Esophagus squamous epithelium (tissue), 5 donors: ENCODE measurements at places on chromosomes 2 and 18.

DNA sequence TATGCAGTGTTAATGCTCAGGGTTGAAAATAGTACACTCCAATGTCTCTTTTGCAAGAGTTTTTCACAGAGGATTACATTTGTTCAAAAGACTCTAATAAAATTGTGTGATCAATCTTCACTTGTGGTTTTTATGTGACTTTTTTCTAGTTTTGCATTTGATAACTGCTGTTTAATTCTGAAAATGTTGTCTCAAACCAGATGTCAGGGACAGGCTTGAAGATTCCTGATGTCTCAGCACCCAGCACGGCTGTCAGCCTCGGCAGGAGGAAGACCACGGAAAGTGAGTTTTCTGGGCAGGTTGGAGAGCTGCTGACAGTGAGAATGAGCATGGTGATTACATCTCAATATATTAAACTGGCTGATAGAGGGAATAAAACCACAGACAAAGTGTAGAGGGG is 9.1 kb downstream of the SOX11 start:
- DNase-seq, result no peak

- no peak for DNase-seq
Observed at GRCh38 chr2:118689456-118689855, 158.0 kb downstream of the EN1 start.

GRCh38 chr2:130393318-130393910 is 37.6 kb downstream of the PTPN18 start:
- no peak for DNase-seq

GRCh38 chr2:181957668-181958067 is 28.0 kb upstream of the PPP1R1C start:
- DNase-seq, result no peak

DNA sequence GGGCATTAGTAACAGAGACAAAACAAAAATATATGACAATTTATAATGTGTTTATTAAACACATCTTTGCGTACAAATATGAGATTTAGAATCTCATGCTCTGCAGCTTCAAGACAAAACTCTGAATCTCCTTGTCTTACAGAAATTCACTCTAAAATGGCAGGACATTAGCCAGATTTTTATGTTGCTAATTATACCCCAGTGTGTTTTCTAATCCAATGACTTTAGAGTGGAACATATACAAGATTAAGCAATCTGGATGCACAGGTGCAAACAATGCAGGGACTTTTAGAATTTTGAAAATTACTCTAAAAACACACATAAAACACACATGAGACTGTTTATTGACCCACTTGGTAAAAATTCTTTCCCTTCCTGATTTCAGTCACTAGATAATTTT is 85.9 kb downstream of the CALCRL start:
- DNase-seq, result no peak

GRCh38 chr2:67234440-67234839 is 162.7 kb upstream of the ETAA1 start:
- DNase-seq, result no peak

DNA sequence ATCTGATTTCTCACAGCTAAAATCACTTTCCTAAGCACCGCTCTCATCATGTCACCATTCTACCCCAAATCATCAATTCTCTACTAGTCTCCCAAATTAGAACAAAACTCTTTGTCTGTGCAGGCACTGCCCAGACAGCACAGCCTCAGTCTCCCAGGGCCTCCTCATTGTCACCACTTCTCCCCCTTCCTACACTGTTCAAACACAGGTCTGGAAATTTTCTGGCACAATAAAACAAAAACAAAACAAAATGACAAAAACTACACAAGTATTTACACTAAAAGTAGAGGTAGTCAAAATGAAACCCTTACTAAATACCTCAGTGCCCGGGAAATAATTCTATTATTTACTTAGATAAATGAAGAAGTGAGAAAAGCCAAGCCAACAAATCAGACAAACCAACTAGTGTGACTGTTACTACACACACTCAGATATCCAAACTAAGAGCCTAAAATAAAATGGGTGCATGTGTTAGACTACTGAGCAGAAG is 156.2 kb upstream of the DNMT3A start:
- DNase-seq, result no peak

GRCh38 chr18:59540780-59541179 is 156.4 kb downstream of the CCBE1 start:
- no peak for DNase-seq

- no peak for DNase-seq
Observed at GRCh38 chr2:232950751-232951150, 62.3 kb downstream of the NGEF start.

DNA sequence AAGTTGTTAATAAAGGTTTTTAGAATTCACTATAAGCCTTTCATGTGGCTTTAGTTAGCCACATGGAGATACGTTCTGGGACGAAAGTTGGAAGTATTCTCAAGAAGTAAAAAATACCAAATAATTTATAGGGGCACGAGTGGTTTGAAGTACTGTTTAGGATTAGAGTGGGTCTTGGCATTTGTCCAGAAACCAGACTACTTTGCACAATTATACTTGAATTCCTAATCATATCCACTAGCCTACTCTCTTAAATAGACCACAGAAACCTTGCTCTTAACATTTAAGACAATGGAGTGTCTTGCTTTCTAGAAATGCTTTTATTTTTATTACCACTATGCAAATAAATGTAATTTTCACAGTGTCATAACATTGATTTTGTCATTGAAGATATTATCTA is 44.6 kb downstream of the UBE2E3 start:
- DNase-seq, result no peak

DNA sequence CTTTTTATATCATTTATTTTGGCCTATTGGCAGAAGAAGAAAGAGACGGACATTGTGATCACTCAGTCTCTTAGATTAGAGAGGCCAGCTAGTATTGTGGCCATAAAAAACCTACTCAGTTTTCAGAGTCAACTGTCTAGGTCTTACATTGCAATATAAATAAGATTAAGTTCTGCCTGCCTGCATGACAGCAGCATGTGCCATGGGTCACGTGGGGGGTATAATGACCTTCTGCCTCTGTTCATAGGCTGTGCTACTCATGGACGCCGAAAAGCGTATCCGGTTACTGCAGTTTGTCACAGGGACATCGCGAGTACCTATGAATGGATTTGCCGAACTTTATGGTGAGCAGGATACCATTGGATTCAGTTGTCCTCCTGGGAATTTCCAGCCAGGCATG is 238.5 kb downstream of the ALPK2 start:
- DNase-seq, result no peak

DNA sequence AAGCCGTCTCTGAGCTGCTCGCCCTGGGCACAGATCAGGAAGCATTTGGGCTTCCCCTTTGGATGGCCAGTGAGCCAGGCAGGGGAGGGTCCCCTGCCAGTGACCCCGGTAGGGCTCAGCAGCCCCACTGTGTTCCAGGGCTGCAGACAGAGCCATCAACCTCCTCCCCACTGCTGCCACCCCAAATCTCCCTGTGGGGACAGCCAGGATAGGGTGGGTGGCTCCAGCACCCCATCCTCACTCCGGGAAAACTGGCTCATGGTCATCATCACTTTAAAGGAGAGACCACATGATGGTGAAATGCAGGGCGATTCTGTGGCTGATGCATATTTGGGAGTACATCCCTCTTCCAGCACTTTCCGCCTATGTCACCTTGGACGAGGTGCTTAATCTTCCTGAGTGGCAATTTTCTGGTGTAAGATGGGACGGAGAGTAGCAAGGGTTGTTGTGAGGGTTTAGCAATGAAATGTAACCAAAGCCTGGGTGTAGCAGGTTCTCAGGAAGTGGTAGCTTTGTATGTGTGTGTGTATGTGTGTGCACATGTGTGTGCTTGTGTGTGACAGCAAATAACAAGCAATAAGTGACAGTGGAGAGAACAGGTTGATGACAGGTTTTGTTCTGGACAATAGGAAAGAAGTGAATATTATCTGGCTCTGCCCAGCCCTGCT is 61.8 kb downstream of the ACAA2 start:
- DNase-seq, result no peak

DNA sequence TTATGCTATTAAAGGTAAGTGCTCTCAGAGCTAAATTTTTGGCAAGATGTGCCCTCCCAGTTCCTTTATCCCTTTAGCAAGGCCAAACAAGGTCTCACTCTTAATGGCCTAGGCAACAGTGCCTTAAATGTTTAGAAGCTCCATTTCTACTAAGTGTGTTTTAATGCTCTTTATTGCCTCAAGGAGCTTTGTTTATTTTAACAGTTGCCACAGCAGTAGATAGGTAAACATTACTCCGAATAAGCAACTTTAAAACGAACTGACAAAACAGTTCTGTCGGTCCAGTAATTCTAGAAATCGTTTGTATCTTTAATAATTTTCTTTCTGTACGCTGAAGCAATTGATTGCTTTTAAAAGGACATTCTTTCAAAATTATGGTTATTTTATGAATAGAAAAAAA is 74.5 kb downstream of the PIEZO2 start:
- no peak for DNase-seq

GRCh38 chr2:241499146-241499965 is 9.0 kb downstream of the STK25 start:
- DNase-seq, result no peak

GRCh38 chr18:56716692-56717146 is 65.6 kb downstream of the WDR7 start:
- no peak for DNase-seq

GRCh38 chr2:17614174-17614930 is 73.9 kb downstream of the VSNL1 start:
- DNase-seq, result no peak

- DNase-seq, result no peak
Observed at GRCh38 chr2:176284461-176285049, 15.3 kb downstream of the MTX2 start.

GRCh38 chr2:220764171-220764570 is 807.9 kb downstream of the EPHA4 start:
- no peak for DNase-seq

- DNase-seq, result no peak
Observed at GRCh38 chr2:29489568-29489967, 374.4 kb downstream of the CLIP4 start.

DNA sequence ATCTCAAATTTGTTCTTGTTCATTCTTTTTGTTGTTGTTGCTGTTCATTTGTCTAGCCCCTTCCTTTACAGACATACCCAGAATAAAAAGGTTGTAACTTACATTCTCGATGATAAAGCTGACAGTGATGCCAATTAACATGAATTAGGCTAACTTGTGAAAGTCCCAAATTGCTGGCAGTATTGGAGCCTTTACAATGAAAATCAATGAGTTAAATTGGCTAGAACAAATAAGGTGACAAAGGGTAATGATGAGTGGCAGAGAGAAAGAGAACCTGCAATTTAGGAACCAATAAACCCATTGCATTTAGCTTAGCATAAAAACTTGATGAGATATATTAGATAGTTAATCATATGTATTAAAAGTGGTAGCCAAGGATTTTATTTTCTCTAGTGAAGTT is 521.0 kb downstream of the ADCYAP1 start:
- no peak for DNase-seq

DNA sequence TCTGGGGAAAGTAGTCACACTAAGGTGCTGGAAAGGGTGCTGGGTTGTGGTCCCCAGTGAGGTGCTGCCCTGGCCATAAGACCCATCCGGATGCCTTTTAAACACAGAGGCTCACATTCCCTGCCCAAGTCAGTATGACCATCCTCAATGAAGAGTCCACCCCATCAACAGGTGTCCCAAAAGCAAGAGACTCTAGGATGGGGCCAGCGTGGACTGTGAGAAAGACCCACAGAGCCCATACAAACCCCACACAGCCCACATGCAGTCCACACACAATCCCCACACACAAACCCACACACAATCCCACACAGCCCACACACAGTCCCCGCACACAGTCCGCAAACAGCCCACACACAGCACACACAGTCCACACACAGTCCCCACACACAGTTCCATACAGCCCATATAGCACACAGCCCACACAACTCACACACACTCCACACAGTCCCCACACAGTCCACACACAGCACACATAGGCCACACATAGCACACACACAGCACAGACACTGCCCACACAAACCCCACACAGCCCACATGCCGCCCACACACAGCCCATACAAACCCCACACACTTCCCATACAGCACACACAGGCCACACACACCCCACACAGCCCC is 241.4 kb upstream of the SALL3 start:
- no peak for DNase-seq

DNA sequence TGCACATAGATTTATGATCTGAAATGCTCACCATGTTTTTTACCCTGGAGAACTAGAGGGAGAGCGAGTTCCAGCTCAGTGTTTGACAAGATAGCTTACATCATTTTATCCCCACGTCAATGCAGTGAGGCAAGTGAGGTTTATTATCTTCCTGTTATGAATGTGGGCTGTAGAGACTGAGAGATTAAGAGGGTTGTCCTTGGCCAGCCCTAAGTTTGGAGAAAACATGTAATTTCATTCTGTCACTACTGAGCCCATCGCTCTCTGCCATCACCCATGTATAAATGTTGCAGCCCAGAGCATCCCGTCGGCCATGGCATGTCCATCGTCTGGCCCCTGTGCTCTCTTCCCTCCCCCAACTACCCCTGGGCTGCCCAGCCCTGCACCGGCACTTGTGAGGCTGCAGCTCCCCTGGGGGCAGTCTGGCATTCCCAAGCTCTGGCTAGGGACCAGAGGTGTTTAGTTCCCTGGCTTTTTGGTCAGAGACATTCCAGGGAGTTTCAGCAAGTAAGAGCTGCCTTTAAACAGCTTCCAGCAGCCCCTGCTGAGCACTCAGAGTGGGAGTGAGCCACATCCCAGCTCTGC is 136.7 kb downstream of the ANTXR1 start:
- DNase-seq, result no peak

DNA sequence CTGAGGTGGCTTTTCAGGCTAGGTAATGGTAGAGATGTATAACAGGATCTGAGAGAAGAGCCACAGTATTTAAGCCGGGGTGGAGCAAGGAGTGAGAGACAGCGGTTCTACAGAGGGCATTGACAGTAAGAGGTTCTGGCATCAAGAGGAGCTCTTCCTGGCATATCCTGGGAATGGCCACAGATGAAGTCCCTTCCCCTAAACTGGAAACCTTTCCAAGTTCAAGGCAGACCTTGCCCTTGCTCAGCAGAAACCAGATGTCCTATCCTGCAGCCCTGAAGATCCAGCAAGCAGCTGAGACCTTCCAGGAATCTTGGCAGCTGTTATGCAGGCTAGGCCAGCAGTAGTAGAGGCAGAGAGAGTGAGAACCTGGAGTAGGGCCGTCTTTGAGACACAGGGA is 18.1 kb downstream of the REG1A start:
- no peak for DNase-seq

DNA sequence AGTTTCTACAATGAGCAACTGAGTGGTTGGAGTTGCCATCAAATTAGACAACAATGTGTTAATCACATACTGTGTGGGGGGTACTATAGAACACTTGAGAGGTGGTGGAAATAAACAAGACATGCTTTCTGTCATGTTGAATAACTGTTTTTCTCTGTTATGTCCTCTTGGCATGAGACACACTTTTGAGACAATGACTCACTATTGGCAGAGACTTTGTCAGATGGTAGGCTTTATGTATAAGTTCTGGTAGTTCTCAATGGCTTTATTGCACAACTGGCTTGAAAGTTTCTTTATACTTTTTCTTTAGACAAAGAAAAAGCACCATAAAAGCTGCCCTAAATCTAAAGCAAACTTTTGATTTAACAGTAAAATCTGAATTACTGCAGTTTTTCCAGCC is 578.7 kb downstream of the ADCYAP1 start:
- no peak for DNase-seq

- DNase-seq, result no peak
Observed at GRCh38 chr2:156405586-156405985, 30.6 kb upstream of the GPD2 start.

- DNase-seq, result no peak
Observed at GRCh38 chr2:96167407-96168013, 22.3 kb upstream of the DUSP2 start.

- DNase-seq, result no peak
Observed at GRCh38 chr2:239105234-239105633, 257.3 kb downstream of the TWIST2 start.
